ENCODE measurements at places on chromosomes 7 and 10.

DNA sequence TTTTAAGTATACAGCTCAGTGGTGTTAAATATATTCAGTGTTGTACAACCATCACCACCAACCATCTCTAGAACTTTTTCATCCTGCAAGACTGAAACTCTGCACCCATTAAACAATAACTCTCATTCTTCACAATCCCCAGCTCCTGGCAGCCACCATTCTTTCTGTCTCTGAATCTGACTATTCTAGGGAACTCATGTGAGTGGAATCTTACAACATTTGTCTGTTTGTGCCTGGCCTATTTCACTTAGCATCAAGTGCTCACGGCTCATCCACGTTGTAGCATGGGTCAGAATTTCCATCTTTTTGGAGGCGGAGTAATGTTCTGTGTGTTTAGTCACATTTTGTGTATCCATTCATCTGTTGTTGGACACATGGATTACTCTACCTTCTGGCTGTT lies 40.8 kb upstream of the PFKFB3 start:
- no peak for DNase-seq

DNA sequence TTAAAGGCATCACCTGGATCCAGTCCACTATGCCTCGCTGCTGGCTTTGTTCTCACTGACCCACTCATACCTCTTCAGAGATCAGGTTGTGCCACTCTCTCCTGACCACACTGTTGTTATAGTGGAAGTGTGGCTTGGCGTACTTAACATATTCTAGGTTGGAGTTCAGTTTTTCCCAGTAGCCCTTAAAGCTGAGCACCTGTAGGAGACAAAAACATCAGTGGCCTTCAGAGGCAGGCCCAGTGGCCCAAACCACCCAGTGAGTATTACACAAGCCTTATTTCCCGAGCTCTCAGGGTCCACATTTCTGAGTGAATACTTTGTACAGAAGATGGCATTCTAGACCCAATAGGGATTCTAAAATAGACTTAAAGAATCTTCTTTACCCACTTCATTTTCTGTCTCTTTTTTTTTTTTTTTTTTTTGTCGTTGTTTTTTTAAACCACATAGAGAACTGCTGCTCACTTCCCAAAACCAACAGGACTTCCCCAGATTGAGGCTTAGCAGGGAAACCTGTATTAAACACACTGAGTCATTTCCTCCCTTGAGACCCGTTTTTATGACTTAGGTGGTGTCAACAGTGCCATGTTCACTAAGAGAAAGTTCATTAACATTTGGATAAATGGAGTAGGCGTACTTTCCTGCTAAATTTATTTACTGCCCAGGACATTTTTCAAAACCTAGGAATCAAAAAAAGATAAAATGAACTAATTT lies 85.8 kb downstream of the GSAP start:
- DNase-seq: no peak

- no peak for DNase-seq
These were observed 4.5 kb downstream of the CPED1 start for GRCh38 chr7:120992965-120993494.

GRCh38 chr7:93147363-93147762 lies 822 bp downstream of the SAMD9L start:
- DNase-seq: peak; percentile 39

- no peak for DNase-seq
These were observed 34.6 kb downstream of the ZEB1 start for GRCh38 chr10:31353574-31353973.

- DNase-seq: no peak
These were observed 49.1 kb downstream of the GRB10 start for GRCh38 chr7:50733552-50733951.

- DNase-seq: no peak
These were observed 108.0 kb downstream of the DOCK1 start for GRCh38 chr10:127013211-127013656.

DNA sequence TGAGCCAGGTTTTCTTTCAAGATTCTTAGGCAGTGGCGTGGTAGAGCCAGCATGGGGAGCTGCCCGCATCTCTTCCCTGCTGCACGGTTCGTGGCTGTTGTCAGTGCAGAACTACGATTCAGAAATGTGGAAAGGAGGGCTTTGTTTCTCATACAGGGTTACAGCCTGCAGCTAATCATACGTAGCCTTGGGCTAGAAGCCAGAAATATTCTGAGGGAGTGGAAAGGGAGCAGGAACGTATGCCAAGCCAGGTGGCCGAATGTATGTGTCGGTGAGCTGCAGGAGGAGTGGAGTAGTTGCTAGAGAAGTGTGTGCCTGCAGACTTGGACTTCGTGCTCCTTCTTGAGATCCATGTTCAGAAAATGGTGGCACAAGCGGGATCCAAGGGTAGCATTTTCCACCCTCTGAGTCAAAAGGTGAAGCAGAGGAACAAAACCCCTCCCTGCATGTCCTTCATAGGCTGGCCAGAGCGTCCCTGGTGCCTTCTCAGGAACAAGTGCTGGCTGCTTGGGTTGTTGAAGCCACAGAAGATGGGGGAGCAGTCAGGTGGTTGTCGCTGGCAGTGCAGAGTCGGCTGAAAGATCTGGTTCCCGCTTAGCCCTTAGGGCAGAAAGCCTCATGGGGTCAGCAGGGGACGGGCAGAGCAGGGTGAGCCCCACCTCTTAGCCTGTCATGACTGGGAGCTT lies 40.9 kb downstream of the LANCL2 start:
- DNase-seq: no peak

- DNase-seq: no peak
These were observed 163.6 kb downstream of the PPP1R17 start for GRCh38 chr7:31850601-31851000.

DNA sequence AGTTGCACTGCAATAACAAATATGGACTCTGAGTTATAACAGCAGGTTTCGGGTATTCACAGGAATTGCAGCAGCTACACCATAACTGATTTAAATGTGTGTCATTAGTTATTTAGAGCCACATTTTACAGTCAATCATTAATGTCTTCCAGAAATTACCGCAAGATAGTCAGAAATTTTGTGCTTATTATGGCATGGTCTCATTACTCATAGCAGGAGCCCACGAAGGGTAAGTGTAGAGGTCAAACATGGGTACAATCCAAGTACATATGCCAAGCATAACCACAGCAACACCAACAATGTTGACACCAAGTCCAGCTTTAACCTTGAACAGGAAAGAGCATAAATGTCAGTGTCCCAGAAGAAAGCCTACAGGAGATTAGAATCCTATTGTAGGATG lies 84.4 kb downstream of the SLC13A1 start:
- no peak for DNase-seq

- no peak for DNase-seq
These were observed 51.2 kb downstream of the SRPK2 start for GRCh38 chr7:105337529-105337928.

DNA sequence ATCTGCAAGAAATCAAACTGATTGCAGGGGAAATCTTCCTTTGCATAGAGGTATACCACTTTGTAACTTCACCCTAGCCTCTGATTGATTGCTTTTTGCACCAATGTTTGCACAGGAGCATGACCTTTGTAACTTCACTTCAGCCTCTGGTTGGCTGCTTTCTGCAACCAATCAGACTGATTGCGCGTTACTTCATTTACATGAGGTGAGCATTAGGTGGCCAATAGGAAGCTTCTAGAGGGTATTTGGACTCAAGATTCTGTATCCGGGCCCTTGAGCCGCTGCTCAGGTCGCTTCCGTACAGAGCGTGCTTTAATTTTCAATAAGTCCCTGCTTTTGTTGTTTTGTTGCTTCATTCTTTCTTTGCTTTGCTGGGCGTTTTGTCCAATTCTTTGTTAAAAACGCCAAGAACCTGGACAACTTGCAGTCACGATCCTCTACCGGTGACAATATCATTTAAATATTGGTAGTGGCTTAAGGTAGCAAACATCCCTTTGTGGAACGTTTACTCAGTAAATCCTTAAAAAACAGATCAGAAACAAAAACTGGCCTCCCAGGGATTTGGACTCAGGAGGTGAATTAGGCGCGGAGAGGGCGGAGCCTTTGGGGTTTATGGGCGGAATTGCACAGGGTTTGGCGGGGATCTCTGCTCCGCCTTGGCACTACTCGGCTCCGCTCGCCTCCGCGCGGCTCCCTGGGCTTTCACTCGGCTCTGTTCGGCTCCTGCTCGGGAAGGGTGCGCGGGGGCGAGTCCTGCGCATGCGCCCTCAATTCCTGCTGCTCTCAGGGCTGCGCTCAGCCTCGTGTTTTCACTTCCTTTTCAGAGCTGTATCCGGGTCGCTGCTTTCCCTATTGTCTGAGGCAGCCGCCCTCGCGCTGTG lies at the start of gene PHF14:
PHF14 (plus strand) TSS at position 812 of the 881 bp plus-strand sequence. CDS start 452 bp downstream, outside the sequence.
- DNase-seq: peak; percentile 96

- DNase-seq: peak; percentile 38
These were observed 51.6 kb upstream of the ARL4A start for GRCh38 chr7:12635830-12636229.

GRCh38 chr7:59079-60016 lies 133.0 kb upstream of the FAM20C start:
- DNase-seq: no peak

- no peak for DNase-seq
These were observed 7.9 kb downstream of the KNDC1 start for GRCh38 chr10:133167693-133168616.

- DNase-seq: no peak
These were observed 12.1 kb upstream of the STK17A start for GRCh38 chr7:43570688-43571365.

- no peak for DNase-seq
These were observed 10.3 kb downstream of the PNPLA8 start for GRCh38 chr7:108515630-108516029.

DNA sequence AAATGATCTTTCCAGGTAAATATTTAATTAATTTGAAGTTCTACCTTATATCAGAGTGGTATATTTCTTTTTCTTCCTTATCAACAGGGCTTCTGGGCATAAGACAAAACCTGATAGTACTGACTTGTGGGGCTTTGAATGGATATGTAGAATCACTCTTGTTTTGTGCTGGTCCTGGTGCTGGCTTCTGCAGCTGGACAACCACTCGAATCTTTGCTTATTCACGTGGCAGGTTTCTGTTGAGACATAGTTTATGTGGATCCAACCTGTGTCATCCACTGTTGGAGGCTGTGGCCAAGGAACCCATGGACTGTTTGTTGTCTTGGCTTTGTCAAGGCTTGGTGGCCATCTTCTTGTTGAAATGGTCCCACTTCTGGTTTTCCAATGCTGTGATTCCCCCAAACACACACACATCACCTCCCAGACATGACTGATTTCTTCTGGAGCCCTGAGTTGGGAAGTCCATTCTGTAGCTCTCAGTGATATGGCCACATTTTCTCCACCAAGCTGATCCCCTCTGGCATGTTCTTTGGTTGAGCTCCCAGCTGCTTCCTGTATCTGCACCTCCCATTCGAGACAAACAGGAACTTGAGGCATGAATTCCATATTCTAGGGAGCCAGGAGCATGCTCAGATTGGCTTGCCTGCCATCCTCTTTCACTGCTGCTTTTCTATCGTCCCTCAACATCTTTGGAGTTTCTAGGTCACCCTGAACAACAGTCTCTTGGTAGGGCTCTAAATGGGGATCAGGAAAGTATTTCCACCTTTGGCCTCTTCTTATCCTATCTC lies 19.5 kb downstream of the TAS2R41 start:
- DNase-seq: no peak

- no peak for DNase-seq
These were observed 26.4 kb upstream of the JAKMIP3 start for GRCh38 chr10:132039371-132039770.

- no peak for DNase-seq
These were observed 248.5 kb downstream of the DNAJB6 start for GRCh38 chr7:157585113-157585861.

DNA sequence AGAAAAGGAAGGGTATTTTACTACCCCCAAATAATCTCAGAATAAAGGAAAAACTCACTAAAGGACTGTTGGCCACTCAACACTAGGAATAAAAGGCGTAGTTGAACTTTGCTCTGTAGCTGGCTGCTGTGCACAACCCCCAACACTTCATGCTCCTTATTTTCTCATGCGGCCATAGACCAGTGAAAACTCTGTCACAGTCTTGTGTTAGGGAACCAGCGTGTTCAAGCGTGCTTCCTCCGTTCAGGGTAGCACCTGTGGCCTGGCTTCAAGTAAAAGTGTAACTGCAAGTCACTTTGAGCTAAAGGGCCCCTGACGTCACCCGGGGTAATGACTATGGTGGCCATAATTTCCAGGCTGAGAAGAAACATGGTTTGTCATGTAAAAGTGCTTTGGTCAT lies 27.0 kb downstream of the BLNK start:
- no peak for DNase-seq

DNA sequence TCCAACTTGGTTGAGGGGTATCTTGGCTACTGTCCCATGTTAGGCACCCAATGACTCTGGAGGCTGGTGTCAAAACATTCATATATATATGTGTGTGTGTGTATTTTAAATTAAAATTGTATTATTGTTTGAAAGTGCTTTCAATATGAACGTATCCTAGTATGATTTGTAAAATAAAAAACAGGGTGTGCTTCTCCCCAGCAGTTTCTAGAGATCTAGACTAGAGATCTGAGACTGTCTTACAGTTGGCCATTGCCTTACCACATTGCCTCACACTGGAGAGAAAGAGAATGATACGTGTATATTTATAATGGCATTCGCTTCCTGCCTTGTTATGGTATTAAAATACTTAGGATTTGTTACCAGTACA lies 1.2 kb downstream of the BAG3 start:
- DNase-seq: peak; percentile 67

GRCh38 chr7:94871132-94871531 lies 36.3 kb upstream of the PPP1R9A start:
- no peak for DNase-seq

DNA sequence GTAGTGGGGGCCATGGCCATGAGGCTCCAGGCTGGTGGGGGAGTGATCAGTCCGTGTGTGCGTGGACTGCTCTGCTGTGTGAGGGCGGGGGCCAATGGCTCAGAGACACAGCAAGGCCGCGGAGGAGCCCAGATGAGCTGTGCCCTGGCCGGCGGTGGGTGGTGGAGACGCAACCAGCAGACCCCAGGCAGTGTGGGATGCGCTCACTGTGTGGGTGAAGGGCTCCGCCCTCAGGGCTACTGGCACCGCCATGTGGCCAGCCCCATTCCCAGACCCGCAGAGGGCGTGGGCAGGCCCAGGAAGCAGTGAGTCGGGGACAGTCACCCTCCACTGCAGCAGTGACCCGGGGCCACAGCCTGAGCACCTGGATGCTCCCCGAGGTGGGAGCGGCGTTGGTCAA lies 9.1 kb downstream of the NKX6-2 start:
- DNase-seq: no peak

- no peak for DNase-seq
These were observed 112.0 kb downstream of the PFKFB3 start for GRCh38 chr10:6314620-6315205.

GRCh38 chr7:95609277-95609971 lies 13.1 kb upstream of the PDK4 start:
- DNase-seq: no peak

DNA sequence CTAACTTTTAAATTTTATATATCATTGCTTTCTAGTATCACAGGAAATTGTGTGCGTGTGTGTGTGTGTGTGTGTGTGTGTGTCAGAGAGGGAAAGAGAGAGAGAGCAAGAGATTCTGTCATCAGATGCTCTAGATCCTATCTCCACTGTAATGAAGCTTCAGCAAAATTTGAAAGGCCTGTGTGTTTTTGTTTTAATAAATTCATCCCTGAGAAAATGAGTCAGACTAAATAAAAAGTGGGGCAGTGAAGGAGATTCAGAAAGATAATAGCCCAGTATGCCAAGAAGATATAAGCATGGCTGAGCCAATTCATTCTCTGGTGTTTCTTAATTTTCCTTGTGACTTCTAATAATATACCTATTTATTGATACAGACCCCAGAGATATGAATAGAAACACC lies 184.2 kb upstream of the TMEM196 start:
- no peak for DNase-seq
